ENCODE measurements at places on chromosomes 7 and 10. TPM values are rescaled to one million over a fixed set of nuclear protein-coding genes. Genes with fewer than 3 reads are reported as not detected.

Gene CNNM1
- polyA plus RNA-seq = not detected

Gene GIMAP7
- 1.2 TPM for polyA plus RNA-seq

Gene ZNF786
- 15.1 TPM for polyA plus RNA-seq

Gene EPHA1
- not detected for polyA plus RNA-seq

Gene RSBN1L
- polyA plus RNA-seq = 7.9 TPM

Gene ARHGEF35
- 4.0 TPM for polyA plus RNA-seq

Gene CYP2E1
- polyA plus RNA-seq = not detected

Gene CRTAC1
- polyA plus RNA-seq = not detected

Gene ORC5
- polyA plus RNA-seq = 29.0 TPM

Gene IFRD1
- 58.8 TPM for polyA plus RNA-seq

Gene WNT8B
- polyA plus RNA-seq = not detected

Gene FGFBP3
- 1.4 TPM for polyA plus RNA-seq

Gene STAG3
- polyA plus RNA-seq = 128 TPM

Gene MOGAT3
- not detected for polyA plus RNA-seq

Gene STEAP1B
- 5.3 TPM for polyA plus RNA-seq

Gene HABP2
- not detected for polyA plus RNA-seq

Gene DNAH11
- polyA plus RNA-seq = 1.1 TPM

Gene MBL2
- not detected for polyA plus RNA-seq

Gene NME8
- not detected for polyA plus RNA-seq

Gene ELOVL3
- not detected for polyA plus RNA-seq

Gene KIF11
- polyA plus RNA-seq = not detected

Gene ZRANB1
- 9.3 TPM for polyA plus RNA-seq

Gene ADCYAP1R1
- not detected for polyA plus RNA-seq

Gene CALN1
- not detected for polyA plus RNA-seq

Gene POLR1F
- 38.6 TPM for polyA plus RNA-seq

Gene SAP25
- polyA plus RNA-seq = not detected

Gene HYAL4
- polyA plus RNA-seq = not detected

Gene XRCC2
- not detected for polyA plus RNA-seq

All from naive B cell (primary cell).